Myocyte (in vitro differentiated cells): ENCODE measurements at places on chromosomes 6 and 20.

DNA sequence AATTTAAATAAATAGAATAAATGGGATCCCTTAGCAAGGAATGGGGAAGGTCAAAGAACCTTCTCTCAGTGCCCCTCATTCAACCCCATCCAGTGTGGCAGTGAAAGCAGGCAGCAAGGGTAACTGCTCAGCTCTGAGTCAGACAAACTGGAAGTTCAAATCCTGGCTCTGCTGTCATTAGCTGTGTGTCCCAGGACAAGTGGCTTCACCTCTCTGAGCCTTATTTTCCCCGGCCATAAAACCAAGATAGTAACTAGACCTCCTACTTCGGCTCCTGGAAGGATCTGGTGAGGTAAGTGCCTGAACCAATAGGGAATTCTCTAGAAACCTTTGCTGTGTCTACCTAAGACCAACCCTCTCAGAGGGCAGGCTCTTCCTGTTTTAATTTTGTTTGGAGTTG lies 4.1 kb downstream of the GHRH start:
- DNase-seq: no peak

GRCh38 chr6:80022803-80023202 lies 18.4 kb downstream of the TTK start:
- no peak for DNase-seq

DNA sequence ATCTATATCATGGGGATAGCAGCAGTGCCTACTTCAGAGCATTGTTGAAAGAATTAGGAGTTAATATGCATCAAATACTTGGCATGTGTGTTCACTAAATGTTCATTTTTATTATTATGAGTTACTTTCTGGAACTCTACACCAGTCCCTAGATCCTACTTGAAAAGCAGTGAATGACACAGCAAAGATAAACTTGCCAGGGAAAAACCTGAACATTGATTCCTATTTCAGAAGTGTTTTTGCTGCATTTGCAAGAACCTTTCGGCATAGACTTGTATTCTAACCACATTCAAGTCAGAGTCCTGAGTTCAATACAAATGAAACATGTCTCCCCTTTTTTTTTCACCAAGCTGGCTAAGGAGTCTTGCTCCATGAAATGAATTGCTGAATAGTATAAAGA lies 187.4 kb upstream of the TAB2 start:
- no peak for DNase-seq

- DNase-seq: no peak
These were observed 23.5 kb downstream of the KIAA0408 start for GRCh38 chr6:127435626-127436220.

DNA sequence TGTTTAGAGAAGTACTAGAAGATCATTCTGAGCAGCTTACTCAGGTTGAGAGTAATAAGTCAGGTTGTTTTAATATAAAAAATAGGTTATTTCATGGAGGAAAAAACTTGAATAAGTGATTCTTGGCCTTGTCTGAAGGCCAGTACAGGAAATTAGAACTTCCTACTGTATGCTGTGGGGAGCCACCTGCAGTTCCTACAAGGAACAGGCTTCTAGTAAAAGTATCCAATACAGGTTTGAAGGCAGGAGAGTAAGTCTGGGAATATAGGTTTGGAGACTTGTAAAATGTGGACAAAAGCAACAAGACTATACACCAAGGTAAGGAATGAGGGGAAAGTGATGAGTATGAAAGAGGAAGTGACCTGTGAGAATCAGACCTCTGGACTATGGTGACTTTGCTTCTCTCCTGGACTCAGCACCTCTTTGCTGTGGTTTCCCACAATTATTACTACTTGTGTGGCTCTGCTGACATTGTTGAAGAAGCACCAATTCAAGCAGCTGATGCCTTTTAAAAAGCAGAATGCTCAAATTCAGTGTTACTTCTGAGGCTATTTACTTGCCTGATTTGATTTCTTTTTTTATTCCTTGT lies 278.6 kb downstream of the TBC1D7 start:
- no peak for DNase-seq

DNA sequence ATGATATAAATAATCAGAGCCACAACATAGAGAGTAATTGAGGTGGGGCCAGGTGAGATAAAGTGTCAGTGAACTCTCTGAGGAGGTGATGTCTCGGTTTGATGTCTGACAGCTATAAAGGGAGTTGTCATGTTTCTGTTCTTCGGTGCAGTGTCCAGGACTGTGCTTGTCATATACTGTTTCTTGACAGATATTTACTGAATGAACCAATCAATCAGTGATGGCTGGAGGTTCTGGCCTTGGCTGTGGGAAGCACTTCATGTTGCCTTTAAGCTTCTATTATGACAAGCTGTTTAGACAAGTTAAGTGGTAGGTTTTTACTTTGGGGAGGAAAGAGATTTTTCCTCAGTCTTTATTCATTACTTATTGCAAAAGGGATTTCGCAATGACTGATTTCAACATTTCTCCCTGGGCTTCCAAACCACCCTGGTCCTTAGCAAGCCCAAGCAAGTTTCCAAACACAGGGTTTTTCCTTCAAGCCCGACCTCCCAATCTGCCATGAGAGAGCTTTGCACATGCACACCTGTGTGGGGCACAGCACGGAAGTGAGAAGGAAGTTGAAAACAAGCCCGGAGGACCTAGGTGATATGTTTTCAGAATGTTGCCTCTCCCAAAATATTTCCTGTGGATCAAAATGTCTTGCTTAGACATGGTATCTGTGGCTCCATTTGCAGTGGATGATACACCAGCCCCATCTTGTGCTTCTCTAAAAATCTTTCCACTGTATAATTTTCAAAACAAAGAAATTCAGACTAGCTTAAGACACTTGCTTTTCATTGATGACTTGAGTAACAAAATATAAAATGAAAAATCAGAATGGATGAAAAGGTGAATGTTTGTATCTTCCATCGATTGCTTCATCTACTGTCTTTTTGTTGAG lies 567.3 kb upstream of the BTBD3 start:
- DNase-seq: no peak

DNA sequence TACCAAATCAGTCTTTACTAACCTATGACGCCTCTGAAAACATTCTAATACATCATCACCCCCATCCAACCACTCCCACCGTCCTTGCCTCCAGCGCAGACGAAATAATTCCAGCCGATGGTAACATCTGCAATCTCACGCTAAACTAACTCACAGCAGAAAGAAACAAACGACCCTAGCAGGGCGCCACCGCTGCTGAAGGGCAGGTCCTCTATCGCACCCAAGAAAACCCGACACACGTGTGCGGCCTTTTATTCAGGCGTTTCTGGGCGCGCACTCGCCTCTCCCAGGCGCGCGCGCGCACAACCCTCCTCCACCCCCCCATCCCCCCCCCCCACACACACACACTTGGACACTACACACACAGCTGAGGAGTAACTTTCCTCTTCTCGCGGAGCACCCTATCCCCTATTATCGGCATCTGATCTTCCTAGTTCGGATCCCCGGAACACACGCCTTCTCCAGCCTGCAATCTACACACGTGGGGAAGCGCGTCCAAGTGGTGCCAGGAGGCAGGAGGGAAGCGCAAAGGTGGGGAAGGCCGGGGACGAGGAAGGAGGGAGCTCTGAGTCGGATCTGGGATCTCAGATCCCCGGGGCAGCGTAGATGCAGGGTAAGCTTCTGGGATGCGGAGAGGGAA lies 1.4 kb downstream of the GFOD1 start:
- DNase-seq: peak; percentile 34

- DNase-seq: no peak
These were observed 117.9 kb downstream of the CDH4 start for GRCh38 chr20:61369731-61370520.

- DNase-seq: no peak
These were observed 126.5 kb upstream of the RIPOR2 start for GRCh38 chr6:25062070-25062811.

GRCh38 chr20:50246367-50247195 lies 56.0 kb downstream of the CEBPB start:
- no peak for DNase-seq

DNA sequence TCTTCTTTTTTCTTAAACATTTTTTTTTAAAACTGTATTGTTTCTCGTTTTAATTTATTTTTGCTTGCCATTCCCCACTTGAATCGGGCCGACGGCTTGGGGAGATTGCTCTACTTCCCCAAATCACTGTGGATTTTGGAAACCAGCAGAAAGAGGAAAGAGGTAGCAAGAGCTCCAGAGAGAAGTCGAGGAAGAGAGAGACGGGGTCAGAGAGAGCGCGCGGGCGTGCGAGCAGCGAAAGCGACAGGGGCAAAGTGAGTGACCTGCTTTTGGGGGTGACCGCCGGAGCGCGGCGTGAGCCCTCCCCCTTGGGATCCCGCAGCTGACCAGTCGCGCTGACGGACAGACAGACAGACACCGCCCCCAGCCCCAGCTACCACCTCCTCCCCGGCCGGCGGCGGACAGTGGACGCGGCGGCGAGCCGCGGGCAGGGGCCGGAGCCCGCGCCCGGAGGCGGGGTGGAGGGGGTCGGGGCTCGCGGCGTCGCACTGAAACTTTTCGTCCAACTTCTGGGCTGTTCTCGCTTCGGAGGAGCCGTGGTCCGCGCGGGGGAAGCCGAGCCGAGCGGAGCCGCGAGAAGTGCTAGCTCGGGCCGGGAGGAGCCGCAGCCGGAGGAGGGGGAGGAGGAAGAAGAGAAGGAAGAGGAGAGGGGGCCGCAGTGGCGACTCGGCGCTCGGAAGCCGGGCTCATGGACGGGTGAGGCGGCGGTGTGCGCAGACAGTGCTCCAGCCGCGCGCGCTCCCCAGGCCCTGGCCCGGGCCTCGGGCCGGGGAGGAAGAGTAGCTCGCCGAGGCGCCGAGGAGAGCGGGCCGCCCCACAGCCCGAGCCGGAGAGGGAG lies 580 bp downstream of the VEGFA start:
- peak; percentile 78 for DNase-seq

DNA sequence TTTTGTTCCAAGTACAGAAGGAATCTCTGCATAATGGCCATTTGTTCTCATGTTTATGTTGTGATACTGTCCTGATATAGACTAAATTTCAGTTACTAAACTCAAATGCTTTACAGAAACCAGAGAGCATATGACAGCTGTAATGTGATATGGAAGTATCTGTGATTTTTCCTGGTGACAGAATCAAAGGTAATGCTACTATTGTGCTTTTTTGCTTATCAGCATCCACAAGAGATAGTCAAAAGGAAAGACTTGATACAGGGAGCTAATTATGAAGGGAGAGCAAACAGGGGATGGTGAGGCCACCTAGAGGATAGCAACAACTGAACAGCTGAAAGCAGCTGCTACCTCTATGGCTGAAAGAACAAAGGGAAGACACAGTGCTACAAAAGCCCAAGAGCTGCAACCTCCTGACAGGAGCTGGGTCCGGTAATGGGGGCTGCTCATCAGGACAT lies 181.4 kb downstream of the PHF3 start:
- DNase-seq: peak; percentile 66

GRCh38 chr6:52482903-52483670 lies 62.9 kb downstream of the EFHC1 start:
- no peak for DNase-seq

- DNase-seq: peak; percentile 62
These were observed 24.3 kb downstream of the AKAP7 start for GRCh38 chr6:131159578-131159977.

DNA sequence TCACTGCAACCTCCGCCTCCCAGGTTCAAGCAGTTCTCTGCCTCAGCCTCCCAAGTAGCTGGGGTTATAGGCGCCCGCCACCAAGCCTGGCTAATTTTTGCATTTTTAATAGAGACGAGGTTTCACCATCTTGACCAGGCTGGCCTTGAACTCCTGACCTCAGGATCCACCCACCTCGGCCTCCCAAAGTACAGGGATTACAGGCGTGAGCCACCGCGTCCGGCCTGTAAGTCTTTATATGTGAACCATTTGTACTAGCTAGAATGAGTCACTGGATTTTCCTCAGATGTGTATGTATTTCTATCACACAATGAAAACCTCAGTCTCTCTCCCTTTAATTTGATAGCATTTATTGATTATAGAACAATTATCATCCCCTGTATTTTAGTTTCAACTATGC lies 34.0 kb downstream of the ITCH start:
- DNase-seq: no peak

DNA sequence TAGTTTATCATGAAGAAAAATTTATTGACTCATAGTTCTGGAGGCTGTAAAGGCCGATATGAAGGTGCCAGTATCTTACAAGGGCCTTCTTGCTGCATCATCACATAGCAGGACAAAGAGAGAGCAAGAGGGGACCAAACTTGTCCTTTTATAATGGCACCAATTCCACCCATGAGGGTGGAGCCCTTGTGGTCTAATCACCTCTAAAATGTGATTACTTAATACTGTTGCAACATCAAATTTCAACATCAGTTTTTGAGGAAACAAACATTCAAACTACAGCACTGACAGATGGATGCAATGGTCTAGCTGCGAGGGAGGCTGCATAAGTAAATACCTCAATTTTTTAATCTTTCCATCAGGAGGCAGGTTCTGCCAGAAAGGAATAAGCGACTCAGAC lies 76.7 kb upstream of the LAMA2 start:
- DNase-seq: no peak

DNA sequence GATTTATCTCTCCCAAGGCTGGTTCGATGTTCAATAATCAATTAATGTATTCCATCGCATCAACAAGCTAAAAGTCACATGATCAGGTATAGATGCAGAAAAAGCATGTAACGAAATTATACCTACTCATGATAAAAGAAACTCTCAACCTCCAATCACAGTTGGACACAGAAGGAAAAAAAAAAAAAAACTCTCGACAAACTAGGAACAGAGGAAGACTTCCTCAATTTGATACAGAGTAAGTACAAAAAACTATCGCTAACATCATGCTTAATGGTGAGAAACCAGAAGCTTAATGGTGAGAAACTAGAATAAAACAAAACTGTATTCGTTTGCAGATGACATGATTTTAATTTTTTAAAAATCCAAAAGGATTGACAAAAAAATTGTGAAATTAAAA lies 62.0 kb upstream of the SMIM29 start:
- DNase-seq: no peak

- no peak for DNase-seq
These were observed 267.0 kb downstream of the TMEM242 start for GRCh38 chr6:157056275-157056674.

- DNase-seq: no peak
These were observed 125.6 kb upstream of the MARCKS start for GRCh38 chr6:113731541-113731940.

- DNase-seq: peak; percentile 5
These were observed 225.4 kb upstream of the TSHZ2 start for GRCh38 chr20:52746770-52747169.

DNA sequence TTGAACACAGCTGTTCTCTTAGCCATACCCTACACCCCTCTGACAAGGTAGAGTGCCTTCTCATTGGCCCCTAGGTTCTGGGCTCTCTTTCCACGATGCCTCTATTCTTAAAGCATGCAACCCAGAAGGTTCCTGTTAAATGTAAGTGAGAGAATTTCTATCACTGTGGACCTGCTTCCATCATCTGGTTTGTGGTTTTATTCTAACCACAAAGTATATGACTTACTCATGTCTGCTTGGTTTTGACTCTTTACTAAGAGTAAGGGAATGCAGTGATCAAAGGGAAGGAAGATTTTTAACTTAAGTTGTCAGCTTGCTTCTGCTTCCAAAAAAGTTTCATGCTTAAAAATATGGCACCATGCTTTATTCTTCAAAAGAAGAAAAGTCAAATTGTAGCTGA lies 80.2 kb downstream of the ANKEF1 start:
- peak; percentile 50 for DNase-seq

- DNase-seq: peak; percentile 79
These were observed 22.5 kb downstream of the MOCS3 start for GRCh38 chr20:50980851-50981713.

GRCh38 chr20:47950124-47950912 lies 165.0 kb upstream of the SULF2 start:
- no peak for DNase-seq
